ENCODE measurements at places on chromosomes 7 and 10.

GRCh38 chr7:113199841-113200240 lies 81.5 kb upstream of the SMIM30 start:
- DNase-seq, result no peak

DNA sequence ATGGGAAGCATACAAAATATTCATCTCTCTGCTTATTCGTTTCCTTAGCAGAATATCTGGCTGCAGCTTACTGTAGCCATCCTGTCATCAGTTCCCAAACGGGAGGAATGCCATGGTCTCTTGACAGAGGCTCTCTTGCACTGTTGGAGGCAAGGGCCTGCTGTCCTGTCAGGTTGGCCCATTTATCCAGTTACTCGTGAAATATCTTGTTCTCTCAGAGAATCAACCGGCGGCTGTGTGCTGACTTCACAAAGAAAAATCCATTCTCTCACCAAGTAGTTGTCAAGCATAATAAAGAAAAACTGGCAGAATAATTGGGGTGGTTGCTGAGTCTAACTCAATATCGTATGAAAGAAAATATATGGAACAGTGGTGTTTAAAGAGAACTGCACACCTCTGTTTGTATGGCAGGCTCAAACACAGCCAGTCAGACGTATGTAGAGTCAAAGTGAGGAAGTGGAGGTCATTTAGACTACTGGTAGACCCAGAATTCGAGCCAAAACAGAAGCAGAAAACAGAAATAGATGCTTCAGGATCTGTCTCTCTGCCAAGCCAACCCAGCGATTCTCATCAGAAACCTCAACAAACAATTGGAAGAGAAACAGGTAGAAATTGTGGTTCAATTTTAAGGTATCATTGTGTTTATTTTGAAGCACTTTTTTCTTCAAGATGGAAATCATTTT lies 349.2 kb upstream of the PRKCQ start:
- DNase-seq, result peak; percentile 59

- no peak for DNase-seq
Observed at GRCh38 chr10:59628456-59628855, 81.2 kb downstream of the SLC16A9 start.

DNA sequence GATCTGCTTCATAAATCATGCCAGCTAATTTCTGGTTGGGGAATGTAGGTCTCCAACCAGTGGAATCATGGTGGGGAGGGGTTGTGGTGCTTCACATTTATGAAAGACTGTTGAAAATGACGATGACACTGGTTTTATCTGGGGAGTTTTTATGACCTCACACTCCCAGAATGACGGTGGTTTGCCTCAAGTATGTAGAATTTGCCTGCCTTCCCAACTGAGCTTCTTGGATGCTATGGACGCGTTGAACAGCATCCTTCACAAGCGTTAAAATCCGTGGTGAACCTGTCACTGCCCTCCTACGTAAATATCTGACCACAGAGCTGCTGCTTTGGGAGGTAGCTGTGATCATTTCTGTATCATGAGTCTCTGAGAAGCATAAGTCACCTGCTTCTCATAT lies 3.3 kb downstream of the INSYN2A start:
- DNase-seq, result no peak

Measured in inflammatory macrophage (primary cell).